ENCODE measurements at places on chromosomes 11 and 22.

GRCh38 chr11:69605737-69606526 is 35.0 kb upstream of the CCND1 start:
- DNase-seq = no peak

DNA sequence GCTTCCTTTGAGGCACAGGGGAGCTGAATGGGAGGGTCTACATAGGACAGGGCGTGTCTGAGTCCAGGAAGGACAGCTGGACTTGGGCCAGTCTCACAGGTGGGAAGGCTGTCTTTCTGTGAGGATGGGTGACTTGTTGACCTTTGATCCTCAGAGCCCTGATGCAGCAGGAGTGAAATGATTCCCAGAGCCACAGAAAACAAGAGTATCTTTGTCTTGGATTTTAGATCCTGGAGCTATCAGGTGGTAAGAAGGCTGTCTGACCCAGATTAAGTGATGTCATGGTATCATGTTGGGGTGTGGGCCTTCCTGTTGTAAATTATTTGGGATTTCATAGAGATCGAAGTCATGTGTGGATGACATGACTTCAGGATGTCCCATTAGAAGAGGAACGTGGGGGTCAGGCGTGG is 15.0 kb downstream of the PTPRJ start:
- DNase-seq = no peak

- no peak for DNase-seq
Observed at GRCh38 chr11:59801981-59802638, 8.5 kb downstream of the MRPL16 start.

GRCh38 chr22:31818481-31819392 is 64.9 kb downstream of the DEPDC5 start:
- DNase-seq = no peak

All from stimulated activated CD8-positive, alpha-beta memory T cell treated with anti-CD3 and anti-CD28 coated beads, Interleukin-7, amount 100 ng/mL, for 1 hour (primary cell).